Activated naive CD8-positive, alpha-beta T cell treated with anti-CD3 and anti-CD28 coated beads, Interleukin-2, amount 50 U/mL, for 16 hours (primary cell): ENCODE measurements at places on chromosomes 4 and X.

GRCh38 chr4:9898596-9899305 lies 117.3 kb downstream of the DRD5 start:
- no peak for DNase-seq

DNA sequence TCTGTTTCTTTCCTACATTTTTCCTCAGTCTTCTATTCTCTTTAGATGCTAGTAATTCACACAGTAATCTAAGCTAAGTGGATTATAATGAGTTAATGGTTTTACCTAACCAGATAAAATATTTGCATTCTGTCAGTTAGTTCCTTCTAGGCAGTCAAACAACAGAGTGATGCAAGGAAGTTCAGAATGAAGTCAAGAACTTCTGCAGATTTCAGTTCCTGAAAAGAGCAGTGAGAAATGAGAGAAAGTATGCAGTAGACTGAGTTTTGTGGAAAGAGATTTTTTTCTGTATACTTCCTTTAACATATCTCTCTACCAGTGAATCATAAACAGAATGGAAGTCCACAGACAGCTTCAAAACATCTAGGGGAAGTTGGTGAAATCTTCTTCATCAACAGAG lies 774.0 kb upstream of the POU3F4 start:
- DNase-seq = no peak

GRCh38 chr4:120540625-120541024 lies 381.9 kb downstream of the PRDM5 start:
- no peak for DNase-seq

DNA sequence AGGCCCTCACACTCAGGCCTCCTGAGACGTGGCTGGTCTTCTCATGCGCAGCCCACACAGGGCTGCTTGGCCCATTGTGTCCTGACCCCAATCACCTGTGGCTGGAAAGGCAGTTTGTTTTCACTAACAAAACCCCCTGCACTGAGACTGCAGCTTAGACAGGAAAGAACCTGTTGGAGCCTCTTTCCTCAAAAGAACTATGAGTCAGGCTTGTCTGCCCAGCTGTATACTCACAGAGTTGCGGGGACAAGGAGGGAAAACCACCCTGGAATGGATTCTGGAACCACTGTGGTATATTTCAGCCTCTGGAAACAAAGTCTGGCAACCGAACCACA lies 5.2 kb upstream of the TMEM156 start:
- no peak for DNase-seq

GRCh38 chr4:153198719-153199118 lies 5.5 kb upstream of the TRIM2 start:
- DNase-seq = no peak

GRCh38 chrX:74117962-74118902 lies 185.7 kb upstream of the ZCCHC13 start:
- DNase-seq = no peak

GRCh38 chr4:86159216-86159615 lies 200.6 kb downstream of the MAPK10 start:
- DNase-seq = no peak

GRCh38 chr4:63211776-63212479 lies 1197.3 kb downstream of the TECRL start:
- DNase-seq = no peak

DNA sequence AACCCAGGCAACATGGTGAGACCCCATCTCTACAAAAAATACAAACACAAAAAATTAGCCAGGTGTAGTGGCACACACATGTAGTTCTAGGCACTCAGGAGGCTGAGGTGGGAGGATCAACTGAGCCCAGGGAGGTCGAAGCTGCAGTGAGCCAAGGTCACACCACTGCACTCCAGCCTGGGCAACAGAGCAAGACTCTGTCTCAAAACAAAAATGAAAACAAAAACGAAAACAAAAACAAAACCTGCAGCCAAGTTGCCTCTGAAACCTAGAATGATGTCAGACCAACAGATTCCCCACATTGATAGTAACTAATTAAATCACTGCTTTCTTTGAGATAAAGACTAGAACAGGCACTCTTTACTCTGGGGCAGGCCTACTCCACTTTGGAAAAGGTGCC lies 104.5 kb downstream of the AMELX start:
- DNase-seq = no peak

DNA sequence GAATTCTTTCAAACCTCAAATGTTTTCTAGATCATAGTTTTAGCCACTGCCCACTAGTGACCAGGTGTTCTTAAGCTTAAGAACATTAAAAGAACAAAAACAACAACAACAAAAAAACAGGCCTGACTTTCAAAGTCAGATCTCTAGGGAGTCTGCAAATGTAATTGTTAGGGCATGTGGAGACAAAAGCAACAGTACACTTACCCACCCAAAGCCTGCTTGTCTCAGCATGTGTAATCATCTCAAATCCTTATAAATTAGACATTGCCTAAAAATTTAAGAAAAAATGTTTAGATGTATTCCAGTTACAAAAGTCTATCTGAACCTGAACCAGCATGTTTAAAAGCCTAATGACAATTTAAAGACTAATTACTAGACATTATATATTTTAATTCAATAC lies 79.9 kb downstream of the SLC7A11 start:
- no peak for DNase-seq

- no peak for DNase-seq
These were observed 374.3 kb downstream of the MID1IP1 start for GRCh38 chrX:39175418-39176057.

GRCh38 chr4:185276036-185276435 lies 66.6 kb downstream of the SNX25 start:
- no peak for DNase-seq

GRCh38 chrX:16039834-16040233 lies 83.5 kb upstream of the GRPR start:
- no peak for DNase-seq

DNA sequence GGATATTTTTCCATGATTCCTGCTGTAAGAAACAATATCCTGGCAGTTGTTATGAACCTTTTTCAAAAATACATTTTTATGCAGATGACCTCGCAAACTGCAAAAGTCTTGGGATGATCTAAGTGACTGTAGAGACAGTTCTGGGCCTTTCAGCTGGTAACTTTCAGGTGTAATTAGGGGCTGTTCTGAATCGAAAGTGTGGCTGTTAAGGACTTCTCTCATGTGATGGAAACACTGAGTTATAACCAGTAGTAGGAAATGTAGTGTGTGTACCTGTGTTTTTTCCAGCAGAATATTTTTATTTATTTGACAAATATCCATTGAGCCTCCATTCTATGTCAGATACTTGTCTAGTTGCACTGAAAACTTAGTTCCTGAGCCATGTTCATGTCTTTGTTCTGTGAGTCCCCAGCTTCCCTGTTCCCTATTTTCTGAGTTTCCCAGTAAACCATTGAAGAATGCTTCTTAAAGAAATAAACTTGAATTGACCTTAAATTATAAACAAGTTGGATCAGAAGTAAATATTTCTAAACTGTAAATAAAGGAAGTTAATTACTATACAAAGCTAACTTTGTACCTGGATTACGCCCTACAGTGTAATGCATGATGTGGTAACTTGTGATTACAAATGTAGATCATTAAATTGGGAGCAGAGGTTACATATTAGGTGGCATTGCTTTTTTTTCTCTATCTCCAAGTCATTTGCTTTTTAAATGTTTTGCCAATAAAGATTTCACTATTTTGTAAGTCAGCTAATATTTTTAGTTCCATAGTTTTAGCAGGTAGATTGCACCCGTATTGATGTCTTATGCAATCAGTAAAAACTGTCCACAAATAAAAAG lies 33.7 kb upstream of the HPGD start:
- DNase-seq = no peak

- no peak for DNase-seq
These were observed 39.9 kb downstream of the SLC9A6 start for GRCh38 chrX:136025091-136025490.

GRCh38 chr4:81651243-81651899 lies 179.7 kb upstream of the RASGEF1B start:
- no peak for DNase-seq

GRCh38 chrX:150038986-150039599 lies 100.8 kb upstream of the EOLA2 start:
- no peak for DNase-seq

GRCh38 chr4:86910820-86911684 lies 18.8 kb upstream of the C4orf36 start:
- no peak for DNase-seq

DNA sequence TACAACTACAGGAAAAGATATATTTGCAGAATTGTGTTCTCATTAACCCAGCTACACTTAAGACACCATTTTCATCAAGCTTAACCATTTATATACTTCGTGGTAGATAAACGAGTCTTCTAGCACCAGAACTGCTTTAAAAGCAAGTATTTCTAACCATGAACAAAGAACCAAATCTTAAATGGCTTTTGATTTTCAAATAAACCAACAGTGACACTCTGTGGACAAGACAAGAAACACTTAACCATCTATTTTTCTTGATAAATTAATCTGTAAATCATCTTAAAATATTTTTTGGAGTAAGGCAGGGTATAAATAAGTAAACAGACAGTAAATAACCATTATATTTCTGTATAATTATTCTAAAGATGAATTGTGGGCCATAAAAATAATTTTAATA lies 10.2 kb downstream of the BEND2 start:
- no peak for DNase-seq

- no peak for DNase-seq
These were observed 50.8 kb upstream of the HOPX start for GRCh38 chr4:56731857-56732256.

- no peak for DNase-seq
These were observed 57.3 kb upstream of the ADGRA3 start for GRCh38 chr4:22573198-22573597.

DNA sequence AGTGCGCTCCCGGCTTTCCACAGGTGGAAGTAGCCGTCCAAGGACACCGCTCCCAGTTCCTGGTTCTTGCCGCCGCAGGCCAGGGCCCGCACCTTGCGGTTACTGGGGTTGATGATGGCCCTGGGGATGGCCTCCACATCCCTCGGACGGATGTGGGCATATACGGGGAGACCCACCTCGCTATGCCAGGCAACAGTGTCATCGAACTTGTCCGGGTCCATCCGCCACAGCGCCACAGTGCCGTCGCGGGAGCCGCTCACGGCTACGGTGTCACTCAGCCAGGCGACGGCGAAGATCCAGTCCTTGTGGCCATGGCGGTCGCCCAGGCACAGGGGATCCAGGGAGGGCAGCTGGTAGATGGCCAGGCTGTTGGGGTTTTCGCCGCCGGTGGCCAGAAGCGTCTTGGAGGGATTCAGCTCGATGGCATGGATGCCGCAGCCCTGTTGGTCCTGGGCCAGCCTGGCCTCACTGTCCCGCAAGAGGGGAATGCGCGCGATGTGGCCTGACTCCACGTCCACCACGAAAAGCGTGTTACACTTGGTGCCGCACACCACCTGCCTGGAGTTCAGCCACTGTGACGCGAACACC lies 795 bp downstream of the DCAF12L1 start:
- no peak for DNase-seq

DNA sequence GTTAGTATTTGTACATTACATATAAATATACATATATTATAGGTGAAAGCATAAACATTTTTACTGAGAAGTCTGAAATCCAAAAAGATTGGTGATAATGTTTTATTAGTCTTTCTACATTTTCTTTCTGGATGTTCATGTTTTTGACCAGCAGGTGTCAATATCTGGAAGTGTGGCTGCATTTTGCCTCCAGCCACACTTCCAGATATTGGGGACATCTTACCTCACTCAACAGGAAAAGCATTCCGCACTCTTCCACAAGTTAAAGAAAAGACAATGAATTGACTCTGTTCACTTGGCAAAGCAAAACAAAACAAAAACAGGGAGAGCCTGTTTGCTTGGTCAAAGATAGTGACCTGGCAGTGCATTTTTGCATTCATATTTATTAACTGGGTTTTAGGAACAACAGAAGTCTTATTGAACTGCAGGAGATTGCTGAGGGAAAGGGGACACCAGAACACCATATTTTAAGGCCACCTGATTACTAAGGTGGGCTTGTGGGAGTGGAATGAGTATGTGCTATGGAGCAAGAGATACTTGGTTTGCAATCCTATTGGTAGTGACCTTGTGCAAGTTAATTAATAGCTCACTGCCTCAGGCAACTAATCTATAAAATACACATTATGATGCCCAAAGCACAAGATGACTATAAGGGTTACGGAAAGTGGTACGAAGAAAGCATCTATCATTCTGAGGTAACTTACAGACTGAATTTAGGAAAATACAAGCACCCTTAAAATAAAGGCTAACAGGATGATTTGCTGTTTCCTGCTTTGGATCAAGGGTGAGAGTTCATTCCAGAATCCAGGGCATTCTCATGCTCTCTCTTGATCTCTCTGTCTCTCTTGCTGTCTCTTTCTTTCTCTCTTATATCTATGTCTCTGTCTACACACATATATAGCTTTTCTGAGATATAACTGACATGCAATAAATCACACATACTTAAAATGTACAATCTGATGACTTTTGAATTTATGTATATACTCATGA lies 389.9 kb upstream of the EMCN start:
- no peak for DNase-seq

DNA sequence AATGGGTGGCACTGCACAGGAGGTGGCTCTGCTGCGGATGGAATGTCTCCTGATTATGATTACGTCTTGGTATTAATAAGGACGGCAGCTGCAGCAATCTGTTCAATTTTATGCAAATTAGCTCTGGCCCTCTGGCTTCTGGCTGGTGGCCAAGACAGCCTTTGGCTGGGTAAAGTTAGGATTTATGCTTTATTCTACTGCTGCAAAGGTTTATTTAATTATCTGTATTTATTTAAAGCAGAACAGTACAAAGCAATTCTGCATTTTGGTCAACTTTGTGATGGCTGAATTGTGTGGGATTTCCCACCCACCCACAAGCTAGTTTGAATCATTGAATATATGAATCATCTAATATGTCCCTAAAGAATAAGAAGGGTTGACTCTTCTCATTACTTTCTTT lies 745.6 kb upstream of the FAM241A start:
- no peak for DNase-seq

DNA sequence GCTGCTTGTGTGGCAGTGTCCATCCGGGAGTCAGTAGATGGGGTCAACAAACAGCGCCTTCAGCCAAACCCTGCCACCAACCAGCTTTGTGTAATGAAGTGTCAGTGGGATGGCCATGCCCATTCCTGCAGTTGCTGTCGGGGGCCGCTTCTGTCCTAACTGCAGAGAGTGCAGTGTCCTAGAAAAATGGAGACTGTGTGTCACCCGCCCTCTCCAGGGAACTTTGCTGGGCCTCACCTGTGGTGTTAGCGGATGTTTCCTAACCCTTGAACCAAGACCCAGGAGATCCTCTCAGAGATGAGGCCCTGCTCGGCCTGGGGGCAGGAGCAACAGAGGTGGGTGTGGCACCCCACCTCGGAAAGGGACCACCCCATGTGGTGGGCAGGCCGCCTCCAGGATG lies 35.3 kb upstream of the HGFAC start:
- no peak for DNase-seq

DNA sequence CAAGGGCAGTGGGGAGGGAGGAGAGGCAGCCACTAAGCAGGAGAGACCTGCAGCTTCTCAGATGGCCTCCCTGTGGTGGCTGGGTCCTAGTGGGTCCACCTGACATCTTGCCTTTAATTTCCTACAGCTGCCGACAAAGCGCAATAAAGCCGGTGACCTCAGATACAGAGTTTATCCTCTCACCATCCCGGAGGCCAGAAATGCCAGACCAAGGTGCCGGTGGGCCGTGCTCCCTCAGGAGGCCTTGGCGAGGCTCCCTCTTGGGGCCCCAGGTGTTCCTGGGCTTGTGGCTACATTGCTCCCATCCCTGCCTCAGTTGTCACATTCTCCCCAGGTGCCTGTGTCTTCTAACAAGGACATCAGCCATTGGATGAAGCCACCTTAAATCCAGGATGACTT lies 103.0 kb downstream of the ADRA2C start:
- DNase-seq = no peak
